ENCODE measurements at places on chromosomes 12 and 14.

GRCh38 chr12:34342048-34342447 lies 319.8 kb downstream of the ALG10 start:
- no peak for DNase-seq

- peak; percentile 85 for DNase-seq
Observed at GRCh38 chr14:66508846-66509621, 1.1 kb downstream of the GPHN start.

DNA sequence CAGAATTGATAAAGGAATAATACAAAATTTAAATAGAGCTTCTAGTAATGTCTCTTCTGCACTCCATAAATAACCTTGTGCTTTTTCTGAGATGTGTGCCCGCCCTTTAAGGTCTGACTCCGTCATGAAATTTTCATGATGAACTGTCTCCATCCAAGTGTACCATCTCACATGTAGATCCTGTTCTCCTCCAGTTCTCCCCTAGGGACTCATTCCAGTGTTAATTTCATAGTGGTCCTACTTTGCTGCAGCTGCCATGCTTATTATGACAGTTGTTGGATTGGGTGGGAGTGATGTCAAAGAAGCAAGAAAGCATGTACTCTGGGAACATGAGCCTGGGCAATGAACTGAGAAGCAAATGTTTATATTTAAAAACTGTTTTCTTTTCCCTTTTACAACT lies 442.5 kb upstream of the PDE3A start:
- no peak for DNase-seq

- no peak for DNase-seq
Observed at GRCh38 chr12:58703866-58704265, 216.4 kb downstream of the LRIG3 start.

DNA sequence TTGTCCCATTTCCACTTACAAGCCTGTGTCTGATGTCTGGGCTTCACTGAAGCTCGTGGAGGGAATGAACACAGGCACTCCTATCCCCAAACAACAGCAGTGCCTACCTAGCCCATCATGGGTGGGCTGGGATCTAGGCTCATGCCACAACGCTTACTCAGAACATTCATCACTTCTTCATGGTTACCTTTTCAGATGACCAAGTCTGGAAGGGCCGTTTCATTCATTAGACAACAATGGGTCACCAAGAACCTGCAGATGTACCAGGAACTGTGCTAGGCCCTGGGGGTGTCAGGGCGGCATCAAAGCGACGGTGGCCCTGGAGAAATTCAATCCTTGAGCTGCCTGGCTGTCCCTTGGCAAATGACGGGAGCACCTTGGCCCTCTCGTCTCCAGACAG lies 64.9 kb upstream of the FZD10 start:
- no peak for DNase-seq

DNA sequence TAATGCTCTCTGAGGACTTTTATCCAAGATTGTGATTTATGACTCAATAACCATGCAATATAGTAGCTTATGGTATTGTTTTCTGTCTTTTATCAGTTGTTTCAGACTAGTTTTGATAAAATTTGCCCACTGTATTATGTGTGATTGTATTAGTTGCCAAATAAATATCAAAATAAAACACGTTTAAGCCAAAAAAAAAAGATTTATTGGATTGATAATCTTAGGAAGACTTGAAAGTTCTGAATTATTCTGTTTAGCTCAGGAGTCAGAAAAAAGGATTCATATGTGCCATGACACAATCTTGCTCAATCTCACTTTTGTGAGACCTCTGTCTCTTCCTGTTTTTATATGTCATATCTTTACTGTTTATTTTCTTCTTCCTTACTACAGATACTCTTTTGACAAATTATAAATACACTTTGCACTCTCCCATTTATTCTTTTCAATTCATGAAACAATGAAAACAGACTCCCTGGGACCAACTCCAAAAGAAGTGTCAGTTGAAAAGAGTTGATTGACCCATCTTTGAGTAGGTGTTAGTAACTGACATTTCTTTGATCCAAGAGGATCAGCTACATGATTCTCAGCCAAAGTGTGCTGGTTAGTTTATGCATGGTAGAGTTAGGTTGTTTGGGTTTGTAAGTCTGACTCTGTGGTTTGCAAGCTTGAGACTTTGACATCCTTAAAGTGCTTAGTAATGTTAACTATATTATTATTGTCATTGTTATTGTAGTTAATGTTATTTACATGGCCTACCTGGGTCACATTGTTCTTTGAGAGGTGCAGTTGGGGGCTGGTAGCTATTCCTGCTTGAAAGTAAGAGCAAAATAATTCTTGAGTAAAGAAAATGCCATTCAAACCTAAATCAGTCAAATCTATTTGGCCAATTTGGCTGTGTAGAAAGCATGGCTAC lies 2.5 kb downstream of the OR6C76 start:
- no peak for DNase-seq

DNA sequence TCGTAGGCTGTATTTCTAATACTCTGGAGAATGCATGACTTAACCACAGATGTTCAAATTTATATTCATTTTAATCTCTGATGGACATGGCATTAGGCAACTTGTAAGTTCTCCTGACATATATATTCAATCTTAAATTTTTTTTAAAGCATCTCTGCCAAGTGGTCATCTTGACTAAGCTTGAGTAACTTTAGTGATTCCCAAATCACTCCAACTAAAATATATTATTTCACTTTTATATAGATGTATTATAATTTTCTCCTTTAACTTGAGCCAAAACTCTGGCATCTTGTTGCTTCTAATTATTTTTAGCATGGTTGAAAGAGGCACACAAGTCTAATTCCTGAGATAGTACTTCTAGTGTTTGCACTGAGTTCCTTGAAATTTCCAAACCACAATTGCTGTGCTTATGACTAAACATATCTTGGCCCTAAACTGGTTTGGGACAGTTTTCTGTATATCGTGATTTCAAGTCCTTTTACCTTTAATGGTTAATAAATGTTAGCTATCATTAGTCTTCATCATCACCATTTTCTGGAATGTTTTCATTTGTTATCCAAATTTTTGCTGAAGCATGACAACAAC lies 8.4 kb downstream of the LRFN5 start:
- DNase-seq: no peak

GRCh38 chr14:30362369-30363218 lies 196.4 kb upstream of the G2E3 start:
- no peak for DNase-seq

DNA sequence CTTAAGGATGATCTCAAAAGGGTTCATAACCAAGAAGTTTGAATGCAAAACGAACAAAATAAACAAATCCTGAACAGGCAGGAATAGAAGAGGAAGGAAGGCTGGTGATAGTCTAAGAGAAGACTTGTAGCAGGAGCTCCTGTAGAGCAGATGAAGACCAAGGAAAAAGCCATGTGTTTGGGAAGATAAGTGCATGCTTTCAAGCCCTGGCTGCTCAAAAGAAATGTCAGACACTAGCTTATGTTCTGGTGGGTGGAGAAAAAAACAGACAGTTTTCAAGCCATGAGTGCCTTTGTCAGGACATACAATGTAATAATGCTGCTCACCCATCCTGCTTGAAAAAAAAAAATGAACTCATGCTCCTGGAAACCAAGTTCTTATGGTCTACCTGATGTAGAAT lies 27.4 kb downstream of the TAOK3 start:
- no peak for DNase-seq

- DNase-seq: no peak
Observed at GRCh38 chr14:86481104-86481503, 951.2 kb downstream of the FLRT2 start.

- no peak for DNase-seq
Observed at GRCh38 chr14:90698379-90698869, 117.8 kb downstream of the TTC7B start.

- DNase-seq: no peak
Observed at GRCh38 chr12:50508970-50509663, 4.3 kb downstream of the DIP2B start.

DNA sequence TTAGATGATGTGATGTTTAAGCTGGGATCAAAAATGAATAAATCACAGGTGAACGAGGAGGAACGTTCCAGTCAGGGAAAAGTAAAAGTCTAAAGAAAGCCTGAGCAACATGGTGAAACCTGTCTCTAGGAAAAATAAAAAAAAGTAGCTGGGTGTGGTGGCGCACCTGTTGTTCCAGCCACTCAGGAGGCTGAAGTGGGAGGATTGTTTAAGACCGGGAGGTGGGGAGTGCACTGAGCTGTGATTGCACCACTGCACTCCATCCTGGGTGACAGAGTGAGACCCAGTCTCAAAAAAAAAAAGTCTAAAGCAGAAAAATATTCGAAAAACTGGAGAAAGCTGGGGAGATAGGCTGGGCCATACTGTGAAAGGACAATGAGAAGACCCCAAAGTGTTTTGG lies 39.2 kb upstream of the SOCS2 start:
- DNase-seq: no peak

GRCh38 chr12:48640428-48640827 lies 41.6 kb downstream of the KANSL2 start:
- DNase-seq: no peak

- DNase-seq: no peak
Observed at GRCh38 chr14:59272633-59273032, 84.2 kb downstream of the DAAM1 start.

DNA sequence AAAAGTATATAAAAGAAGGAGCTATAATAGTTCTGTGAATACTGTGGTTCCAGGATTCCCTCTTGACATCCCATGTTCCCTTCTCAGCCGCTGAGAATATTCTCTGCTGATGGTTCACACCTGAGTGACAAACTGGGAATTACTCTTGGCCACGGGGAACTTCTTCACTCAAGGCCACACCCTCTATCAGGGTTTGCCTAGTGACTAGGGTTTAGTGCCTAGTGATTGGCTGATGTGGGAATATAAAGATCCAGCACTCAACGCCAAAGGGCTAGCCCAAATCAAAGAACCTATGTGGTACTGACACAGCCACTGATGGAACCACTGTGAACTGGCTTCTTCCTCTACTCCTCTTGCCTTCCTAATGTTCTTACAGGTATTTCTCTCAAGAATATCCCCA lies 248.4 kb downstream of the ASCL1 start:
- no peak for DNase-seq
